Suppressor macrophage treated with lipopolysaccharide for 1 hour (primary cell): ENCODE measurements at places on chromosomes 6 and 20.

- no peak for DNase-seq
These were observed 298.7 kb downstream of the TSHZ2 start for GRCh38 chr20:53270792-53271375.

DNA sequence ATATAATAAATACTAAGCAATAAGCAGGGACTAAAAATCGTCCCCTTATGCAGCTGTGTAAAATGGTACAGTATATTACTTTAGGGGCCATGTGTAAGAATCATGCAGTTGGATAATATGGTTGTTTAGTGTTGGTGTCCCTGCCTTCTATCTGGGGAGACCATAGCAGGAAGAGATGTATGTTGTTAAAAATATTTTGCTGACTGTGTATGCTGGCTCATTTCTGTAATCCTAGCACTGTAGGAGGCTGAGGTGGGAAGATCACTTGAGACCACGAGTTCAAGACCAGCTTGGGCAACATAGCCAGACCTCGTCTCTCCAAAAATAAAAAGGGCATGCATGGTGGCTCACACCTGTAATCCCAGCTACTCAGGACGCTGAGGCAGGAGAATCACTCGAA, 5.6 kb downstream of the PANK2 start:
- DNase-seq, result no peak

DNA sequence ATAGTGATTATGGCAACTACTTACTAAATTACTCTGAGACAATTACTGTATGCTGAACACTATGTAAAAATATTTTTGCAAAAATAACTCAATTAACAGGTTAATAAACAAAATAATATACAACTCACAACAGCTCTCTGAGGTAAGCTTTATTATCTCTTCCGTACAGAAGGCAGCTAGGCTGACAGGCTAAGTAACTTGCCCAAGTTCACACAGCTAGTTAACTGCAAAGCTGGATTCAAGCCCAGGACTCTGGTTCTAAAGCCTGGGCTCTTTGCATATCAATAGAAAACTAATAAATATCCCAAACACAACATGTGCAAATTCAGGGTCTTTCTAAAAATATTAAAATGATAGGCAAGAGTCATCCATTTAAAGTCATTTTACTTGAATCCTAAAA, 169.5 kb upstream of the BEND3 start:
- DNase-seq, result no peak

DNA sequence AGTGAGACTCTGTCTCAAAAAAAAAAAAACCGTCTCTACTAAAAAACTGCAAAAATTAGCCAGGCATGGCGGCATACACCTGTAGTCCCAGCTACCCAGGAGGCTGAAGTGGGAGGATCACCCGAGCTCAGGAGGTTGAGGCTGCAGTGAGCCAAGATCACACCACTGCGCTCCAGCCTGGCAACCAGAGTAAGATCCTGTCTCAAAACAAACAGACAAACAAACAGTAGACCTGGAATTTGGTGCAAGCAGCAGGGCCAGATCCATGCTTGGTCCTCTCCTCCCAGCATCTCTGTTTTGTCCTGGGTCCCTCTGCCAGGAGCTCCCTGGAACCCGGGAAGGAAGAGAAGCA, 11.6 kb downstream of the RIPOR3 start:
- DNase-seq, result no peak

- peak; percentile 92 for DNase-seq
These were observed 483 bp downstream of the NCOA6 start for GRCh38 chr20:34824806-34825529.

DNA sequence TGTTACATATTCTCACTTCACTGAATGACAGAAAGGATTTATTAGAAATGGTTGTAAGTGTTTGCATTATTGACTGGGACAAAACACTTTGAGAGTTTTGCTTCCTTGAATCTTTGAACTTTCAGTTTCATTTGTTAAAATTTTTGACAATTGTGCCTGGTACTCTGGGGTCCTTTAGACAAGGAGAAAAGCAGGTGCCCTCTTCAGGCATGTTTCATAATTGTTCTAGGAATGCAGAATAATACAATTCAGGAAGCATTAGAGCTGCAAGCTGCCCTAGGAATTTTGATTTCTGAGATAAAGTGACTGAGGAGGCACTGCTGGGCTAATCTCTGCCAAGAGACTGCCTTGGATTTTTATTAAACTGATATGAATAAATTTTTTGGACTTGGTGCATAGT, 49.7 kb downstream of the TOP1 start:
- DNase-seq, result peak; percentile 36

- DNase-seq, result no peak
These were observed 24.0 kb downstream of the CDK5RAP1 start for GRCh38 chr20:33377366-33377765.

DNA sequence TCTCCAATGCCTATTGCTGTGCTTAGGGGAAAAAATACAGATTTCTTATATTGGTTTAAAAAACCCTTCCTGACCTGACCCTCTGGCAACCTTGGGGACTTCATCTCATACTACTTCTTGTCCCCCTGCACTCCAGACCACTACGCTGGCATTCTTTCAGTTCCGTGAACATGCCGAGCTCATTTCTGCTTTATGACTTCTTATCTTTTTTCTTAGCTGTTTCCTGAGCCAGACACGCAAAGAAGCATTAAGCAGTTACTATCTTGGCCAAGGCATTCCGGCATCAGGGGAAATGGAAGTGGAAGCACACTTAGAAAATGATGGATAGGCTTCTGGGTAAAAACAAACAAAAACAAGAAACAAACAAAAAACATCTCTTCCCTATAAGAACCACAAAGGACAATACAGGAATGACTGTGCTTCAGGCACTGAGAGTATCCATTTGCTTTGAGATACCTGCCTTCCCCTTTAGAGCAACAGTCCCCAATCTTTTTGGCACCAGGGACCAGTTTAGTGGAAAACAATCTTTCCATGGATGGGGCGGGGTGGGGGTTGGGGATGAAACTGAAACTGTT, 4.4 kb upstream of the CCDC28A start:
- no peak for DNase-seq

GRCh38 chr20:50680105-50680960, 11.0 kb downstream of the RIPOR3 start:
- DNase-seq, result no peak
